ENCODE measurements at places on chromosomes 5 and 9. TPM values are rescaled to one million over a fixed set of nuclear protein-coding genes. Genes with fewer than 3 reads are reported as not detected.

- DNase-seq = no peak
Measured at GRCh38 chr9:11135851-11136250, 523.0 kb upstream of the PTPRD start.

DNA sequence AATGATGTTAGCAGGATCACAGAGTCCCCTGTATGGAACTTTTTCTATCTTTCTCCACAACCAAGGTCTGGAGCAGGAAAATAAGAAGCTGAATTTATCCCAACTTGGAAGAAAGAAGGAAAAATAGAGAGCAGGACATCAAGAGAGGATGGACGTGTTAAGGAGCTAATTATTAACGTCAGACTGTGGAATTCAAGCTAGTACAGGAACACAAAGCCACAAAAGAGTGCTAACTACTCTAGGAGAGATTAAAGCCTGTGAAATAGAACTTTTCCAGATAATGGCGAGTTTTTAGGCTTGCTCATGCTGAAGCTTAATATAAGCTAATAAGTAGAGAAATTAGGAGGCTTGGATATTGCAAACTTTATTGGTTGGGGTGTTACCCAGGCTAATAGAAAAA, 632 bp upstream of the SPINK13 start:
- DNase-seq = no peak

DNA sequence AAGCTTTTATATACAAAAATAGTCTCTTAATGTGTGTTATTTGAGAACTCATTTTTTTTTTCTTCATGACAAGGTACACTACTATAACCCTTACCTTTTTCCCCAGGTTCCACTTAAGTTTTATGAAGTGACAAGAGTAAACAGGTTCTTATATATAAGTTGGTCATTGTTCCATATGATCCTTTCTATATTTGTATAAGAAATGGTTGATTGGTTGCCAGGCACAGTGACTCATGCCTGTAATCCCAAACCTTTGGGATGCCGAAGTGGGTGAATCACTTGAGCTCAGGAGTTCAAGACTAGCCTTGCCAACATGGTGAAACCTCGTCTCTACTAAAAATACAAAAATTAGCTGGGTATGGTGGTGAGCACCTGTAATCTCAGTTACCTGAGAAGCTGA, 108.3 kb downstream of the PCSK1 start:
- peak; percentile 68 for DNase-seq

GRCh38 chr5:149886692-149887470, 57.7 kb downstream of the PDE6A start:
- peak; percentile 73 for DNase-seq

- DNase-seq = no peak
Measured at GRCh38 chr9:122370303-122370702, 521 bp upstream of the PTGS1 start.

GRCh38 chr9:130756037-130756436, 62.5 kb downstream of the EXOSC2 start:
- no peak for DNase-seq

GRCh38 chr5:28580616-28581015, 1542.2 kb upstream of the CDH9 start:
- peak; percentile 35 for DNase-seq

- DNase-seq = no peak
Measured at GRCh38 chr9:89375191-89375760, 57.0 kb downstream of the SECISBP2 start.

GRCh38 chr5:464843-465590, 22.0 kb downstream of the EXOC3 start:
- DNase-seq = no peak

- no peak for DNase-seq
Measured at GRCh38 chr9:32574858-32575257, 1.9 kb upstream of the NDUFB6 start.

The SPIN1 gene
- total RNA-seq = 63.5 TPM
